CD8-positive, alpha-beta T cell (primary cell): ENCODE measurements at places on chromosomes 11 and 22.

- DNase-seq = no peak
Measured at GRCh38 chr11:127270851-127271250, 270.3 kb upstream of the KIRREL3 start.

DNA sequence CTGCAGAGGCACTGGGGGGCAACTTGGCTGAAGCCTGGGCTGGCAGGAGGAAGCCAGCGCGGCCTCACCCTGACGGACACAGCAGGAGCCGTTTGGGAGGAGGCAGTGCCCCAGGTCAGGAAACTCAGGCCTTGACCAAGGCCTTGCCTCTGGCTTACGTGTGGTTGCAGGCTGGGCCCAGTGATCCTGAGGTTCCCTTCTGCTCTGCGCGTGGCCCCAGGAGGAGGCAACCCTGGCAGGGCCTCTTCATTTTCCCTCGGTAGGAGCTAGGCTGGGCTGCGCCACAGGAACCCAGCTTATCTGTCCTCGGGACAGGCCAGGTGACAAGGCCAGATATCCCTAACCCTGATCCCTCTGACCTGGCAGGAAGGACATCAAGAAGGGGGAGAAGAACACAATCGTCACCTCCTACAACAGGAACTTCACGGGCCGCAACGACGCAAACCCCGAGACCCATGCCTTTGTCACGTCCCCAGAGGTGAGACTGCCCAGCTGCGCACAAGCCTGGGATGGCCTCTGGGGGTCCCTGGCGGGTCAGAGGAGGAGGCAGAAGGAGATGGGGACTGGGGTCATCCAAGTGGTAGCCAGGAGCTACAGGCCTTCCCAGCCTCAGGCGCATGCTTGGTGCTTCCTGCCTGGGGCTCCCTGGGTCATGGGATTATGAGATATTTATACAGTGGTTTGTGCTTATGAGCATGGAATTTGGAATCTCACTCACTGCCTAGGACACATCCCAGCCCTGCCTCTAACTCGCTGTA lies 20.6 kb downstream of the POLR3H start:
- DNase-seq = no peak

GRCh38 chr11:9530901-9531625 lies 42.4 kb upstream of the WEE1 start:
- DNase-seq = no peak

DNA sequence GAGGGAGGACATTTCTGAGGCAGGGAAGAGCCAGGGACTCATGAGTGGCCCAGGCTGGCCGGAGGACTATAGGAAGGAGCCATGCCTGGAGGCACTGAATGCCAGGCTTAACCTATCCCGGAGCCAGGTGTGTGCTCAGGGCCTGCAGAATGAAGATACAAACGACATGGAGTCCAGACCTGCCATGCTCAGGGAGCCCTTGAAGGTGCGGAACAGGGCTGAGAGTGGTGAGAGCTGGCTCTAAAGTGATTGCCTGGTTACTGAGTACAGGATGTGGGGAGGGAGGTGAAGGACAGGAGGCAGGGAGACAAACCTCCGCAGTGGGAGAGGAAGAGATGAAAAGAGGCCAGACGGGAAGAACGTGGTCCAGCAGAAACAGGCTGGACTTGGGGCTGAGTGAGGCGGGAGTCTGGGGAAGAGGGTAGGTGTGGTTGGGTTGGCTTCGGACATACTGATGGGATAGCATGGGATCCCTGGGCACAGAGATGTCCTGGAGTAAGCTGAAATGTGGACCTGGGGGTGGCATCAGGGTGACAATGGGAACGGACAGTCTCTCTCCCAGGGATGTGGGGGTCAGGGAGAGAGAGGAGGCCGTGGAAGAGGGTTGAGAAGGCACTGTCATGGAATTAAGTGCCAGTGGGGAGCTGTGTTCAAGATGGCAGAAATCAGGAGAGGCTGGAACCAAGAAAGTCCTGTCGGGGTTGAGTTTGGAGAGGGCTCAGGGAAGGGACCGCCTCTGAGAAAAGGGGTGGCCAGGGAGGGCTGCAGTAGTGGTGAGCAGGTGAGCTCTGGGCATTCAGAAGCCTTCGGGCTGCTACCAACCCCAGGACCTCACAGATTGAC lies 1.5 kb upstream of the ANKRD13D start:
- no peak for DNase-seq

DNA sequence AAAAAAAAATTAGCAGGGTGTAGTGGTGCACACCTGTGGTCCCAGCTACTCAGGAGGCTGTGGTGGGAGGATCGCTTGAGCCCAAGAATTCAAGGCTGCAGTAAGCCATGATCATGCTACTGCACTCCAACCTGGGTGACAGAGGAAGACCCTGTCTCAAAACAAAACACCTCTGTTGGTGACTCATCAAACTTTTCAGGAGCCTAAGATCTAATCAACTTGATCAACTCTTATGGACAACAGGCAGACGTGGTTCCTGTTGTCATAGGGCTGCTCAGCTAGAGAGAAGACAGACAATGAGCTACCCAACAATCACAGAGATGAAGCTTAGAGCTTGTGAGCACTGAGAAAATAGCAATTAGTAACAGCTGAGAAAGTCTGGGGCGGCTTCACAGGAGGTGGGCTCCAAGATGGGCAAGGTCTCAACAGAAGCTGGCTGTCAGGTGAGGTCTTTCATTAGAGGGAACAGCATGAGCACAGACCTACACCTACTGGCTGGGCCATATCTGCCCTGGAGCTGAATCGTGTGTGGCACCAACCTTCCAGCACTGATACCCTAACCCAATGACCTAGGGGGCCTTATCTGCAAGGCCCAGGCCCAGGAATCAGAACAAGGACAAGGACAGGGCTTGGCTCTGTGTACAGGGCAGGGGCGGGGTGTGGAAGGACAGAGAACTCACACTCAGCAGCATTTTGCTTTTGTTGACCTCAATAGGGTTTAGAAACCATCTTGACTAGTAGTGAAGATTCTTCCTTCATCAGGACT lies 7.2 kb upstream of the UCP3 start:
- no peak for DNase-seq

GRCh38 chr11:31870609-31871309 lies 59.6 kb upstream of the PAX6 start:
- peak; percentile 6 for DNase-seq

GRCh38 chr11:17798253-17798652 lies 63.7 kb downstream of the KCNC1 start:
- DNase-seq = no peak

DNA sequence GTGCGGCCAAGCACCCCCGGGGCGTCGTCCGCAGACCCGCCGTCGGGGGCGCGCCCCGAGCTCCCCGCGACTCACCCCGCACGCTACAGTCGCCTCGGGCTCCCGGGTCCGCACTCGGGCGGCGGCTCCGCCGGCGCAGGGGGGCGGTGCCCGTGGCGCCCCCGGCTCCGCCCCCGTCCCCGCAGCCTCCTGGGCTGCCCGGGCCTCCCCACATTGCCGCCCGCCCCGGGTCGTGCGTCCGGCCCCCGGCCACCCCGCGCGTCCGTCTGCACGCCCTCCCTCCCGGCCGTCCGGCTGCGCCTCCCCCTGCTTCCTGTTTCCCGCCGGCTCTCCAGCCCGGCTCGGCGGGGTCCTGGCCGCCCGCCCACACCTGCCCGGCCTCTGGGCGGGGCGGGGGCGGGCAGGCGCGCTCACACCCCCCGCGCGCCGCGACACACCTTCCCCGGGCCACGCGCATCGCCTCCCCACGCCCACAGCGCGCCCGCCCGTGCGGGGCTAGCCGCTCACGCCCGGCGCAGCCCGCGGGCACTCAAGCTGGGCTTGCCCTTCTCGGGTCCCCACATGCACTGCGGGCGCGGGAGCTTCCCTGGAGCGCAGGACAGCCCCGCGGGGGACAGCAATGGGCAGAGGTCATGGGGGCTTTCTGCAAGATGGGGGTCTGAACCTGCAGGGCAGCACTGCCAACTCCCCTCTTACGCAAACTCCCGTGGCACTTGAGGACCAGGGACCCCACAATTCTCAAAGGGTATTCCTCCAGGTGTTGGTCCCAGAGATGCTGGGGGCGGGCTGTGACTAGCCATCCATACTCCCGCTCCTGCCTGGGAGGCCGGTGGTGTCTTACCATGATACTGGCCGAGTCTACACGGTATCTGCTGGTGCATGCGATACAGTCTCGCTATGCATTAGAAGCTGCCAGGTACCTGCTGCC lies at the start of gene CARD10:
Gene CARD10 (minus strand): TSS at position 148 of the 928 bp plus-strand sequence. CDS start 215 bp downstream, outside the sequence.
- no peak for DNase-seq
